ENCODE measurements at places on chromosomes 6 and 20.

DNA sequence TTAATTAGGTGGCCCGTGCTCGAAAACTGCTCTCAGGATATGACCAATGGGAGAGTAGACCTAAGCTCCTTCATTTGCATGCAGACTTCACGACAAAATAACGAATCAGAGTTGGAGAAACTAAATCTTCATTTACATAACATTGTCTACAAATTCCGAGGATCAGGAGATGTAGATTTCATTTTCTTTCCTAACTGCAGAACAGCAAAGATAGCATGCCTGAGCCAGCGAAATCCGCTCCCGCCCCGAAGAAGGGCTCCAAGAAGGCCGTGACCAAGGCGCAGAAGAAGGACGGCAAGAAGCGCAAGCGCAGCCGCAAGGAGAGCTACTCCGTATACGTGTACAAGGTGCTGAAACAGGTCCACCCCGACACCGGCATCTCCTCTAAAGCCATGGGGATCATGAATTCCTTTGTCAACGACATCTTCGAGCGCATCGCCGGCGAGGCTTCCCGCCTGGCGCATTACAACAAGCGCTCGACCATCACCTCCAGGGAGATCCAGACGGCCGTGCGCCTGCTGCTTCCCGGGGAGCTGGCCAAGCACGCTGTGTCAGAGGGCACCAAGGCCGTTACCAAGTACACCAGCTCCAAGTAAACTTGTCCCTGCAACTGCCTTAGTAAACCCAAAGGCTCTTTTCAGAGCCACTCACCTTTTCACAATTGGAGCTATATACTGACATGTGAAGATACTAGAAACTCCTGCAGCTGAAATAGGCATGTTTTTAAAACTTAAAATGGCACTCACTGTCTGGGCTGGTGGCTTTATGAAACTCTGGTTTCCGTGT, 96.5 kb downstream of the HFE start:
- DNase-seq = peak; percentile 22

DNA sequence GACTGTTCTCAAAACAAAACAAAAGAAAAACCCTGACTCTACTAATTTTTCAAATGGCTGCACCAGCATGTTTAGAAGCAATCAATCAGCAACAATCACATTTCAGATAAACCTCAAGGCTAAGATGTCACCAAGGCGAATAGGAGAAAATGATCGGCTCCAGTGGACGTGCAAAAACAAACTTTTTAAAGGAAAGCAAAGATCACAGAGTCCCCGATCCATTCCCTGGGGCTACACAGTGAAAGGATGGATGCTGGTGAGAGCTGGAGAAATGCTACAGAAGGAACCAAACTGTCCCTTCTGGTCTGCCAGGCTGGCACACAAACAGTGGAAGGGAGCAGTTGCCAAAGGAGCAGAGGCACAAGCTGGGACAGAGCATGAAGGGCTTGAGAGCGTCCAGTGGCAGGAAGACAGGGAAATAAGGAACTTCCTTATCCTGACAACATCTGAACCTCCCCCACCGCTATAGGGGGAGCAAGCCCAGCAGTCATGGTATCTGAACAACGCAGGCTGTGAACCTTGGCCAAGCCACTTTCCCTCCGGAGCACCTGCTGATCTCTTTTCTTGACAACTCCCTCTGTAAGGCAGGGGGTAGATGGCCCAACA, 73.7 kb upstream of the HIVEP1 start:
- no peak for DNase-seq

GRCh38 chr20:63835021-63835858, 4.2 kb upstream of the ZBTB46 start:
- peak; percentile 54 for DNase-seq

DNA sequence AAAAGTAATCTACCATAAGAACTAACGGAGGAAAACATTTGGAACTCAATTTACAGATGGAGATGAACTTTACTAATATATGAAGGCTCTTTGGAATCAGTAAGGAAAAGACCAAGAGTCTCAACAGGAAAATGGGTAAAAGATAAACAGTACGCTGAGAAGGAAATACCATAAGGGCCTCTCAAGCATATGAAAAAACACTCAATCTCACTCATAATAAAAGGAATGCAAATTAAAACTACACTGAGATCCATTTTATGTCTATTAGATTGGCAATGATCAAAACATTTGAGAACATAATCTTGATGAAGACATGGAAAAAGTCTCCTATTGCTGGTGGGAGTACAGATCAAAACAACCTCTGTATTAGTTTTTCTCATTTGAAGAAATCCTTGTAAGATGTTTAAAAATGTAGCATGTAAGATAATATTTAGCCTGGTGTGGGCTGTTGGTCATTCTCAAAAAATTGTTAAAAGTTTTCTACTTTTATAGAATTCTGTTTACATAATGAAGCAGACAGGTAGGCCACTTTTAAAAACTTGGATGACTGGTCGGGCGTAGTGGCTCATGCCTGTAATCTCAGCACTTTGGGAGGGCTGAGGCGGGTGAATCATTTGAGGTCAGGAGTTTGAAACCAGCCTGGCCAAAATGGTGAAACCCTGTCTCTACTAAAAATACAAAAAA, 14.5 kb downstream of the REV3L start:
- no peak for DNase-seq

DNA sequence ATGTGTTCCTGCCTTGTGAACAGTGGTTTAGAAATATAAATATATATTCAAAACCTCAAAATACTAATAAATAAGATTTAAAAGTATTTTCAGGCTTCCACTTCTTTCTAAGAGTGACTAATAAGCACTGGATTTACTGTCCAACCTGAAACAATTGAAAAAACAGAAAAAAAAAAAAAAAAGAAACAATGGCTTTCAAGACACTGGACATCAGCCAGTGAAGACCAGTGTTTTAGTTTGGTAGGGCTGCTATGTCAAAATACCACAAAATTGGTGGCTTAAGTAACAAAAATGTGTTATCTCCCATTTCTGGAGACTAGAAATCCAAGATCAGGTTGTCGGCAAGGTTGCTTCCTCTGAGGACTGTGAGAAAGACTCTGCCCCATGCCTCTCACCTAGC, 101.4 kb upstream of the PDE7B start:
- no peak for DNase-seq

GRCh38 chr6:128493877-128494276, 26.5 kb downstream of the PTPRK start:
- DNase-seq = no peak

DNA sequence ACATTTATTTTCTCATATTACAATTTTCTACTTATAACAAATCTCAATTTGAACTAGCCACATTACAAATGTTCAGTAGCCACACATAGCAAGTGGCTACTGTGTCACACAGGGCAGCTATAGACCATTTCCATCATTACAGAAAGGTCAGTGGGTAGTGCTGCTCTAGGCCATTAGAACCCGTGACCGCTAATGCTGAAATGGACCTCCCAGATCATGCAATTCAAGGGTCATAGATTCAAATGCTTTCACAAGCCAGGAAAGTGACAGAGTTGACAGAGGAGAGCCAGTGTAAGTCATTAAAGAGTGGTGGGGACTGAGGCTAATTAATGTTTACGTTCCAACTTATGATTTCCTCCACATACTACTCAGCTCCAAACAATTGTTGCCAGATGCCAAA, 3.5 kb upstream of the OCSTAMP start:
- DNase-seq = no peak

DNA sequence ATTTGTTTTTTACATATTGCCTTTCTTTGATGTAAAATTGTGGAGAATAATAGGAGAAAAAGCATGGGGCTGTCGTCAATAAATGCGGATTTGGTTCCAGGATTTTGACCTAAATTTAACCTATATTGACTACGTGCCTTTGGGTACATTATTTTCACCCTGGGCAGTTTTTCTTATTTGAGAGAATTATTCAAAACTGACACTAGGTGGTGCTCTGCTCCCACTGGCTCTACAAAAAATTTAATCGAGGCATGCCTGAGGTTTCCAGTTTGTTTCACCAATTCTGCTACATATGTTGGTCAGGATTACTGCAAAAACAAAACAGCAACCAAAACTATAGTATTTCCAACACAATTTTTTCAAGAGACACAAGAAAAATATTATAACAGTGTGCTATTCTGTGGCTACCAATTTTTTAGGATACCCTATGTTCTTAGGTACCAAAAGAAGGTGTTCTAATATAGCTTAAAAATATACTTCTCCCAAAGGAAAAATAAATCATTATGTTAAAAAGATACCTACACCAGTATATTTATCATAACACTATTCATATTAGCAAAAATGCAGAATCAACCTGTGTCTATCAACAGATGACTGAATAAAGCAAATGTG, 48.6 kb upstream of the FABP7 start:
- DNase-seq = no peak

DNA sequence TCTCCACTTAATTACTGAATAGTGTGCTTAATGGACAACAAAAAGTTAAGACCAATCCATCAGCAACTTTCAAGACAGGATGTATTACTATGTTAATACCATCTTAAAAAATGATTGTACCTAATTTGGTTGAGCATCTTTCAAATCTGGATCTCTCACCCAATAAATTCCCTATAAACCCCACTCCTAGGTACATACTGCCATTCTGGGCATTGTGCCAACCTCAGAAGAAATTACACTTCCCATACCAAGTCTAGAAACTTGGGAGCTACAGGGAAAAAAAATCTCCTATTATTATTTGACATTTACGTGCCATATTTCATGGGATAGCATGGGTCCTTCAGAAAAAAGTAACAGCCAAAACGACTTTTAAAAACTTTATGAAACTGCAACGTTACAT, 5.1 kb downstream of the SYNCRIP start:
- DNase-seq = no peak

- DNase-seq = no peak
Measured at GRCh38 chr6:163333701-163334663, 80.5 kb upstream of the QKI start.

DNA sequence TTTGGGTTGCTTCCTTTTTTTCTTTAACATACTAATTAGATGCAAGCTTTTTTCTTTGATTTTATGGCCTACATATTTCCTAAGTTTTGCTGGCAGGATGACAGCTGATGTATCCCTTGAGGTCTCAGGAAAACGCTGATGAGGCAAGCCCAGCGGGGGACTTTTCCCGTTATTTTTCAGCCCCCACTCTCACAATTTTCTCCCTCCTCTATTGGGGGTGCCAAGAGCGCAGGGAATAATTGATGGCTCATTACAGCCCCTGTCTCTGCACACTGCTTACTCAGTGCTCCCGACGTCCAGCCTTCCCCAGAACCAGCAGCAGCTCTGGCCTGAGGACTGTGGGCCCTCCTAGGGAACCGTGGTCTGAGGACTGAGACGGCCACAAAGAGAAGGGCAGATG, 38.6 kb upstream of the VSTM2L start:
- no peak for DNase-seq

DNA sequence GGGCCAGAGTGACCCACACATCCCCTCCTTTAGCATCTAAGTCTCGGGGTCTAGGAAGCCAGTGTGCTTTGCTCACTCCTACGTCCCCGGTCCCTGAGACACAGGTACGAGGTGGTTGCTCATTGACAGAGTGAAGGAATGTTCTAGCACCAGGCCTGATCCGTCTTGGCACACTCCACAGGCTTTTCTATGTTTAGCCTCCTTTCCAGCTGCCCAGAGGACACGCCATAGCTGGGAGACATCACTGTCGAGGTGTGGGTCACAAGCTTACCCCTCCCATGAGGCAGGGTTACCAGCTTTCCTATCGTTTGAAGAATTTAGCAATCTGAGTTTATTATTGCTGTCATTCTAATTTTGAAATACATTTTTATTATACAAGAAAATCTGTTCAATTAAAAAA, 30.4 kb upstream of the IER3 start:
- DNase-seq = no peak

- DNase-seq = no peak
Measured at GRCh38 chr6:11536795-11537194, 754 bp upstream of the TMEM170B start.

- no peak for DNase-seq
Measured at GRCh38 chr20:52340036-52340634, 148.6 kb upstream of the ZFP64 start.

DNA sequence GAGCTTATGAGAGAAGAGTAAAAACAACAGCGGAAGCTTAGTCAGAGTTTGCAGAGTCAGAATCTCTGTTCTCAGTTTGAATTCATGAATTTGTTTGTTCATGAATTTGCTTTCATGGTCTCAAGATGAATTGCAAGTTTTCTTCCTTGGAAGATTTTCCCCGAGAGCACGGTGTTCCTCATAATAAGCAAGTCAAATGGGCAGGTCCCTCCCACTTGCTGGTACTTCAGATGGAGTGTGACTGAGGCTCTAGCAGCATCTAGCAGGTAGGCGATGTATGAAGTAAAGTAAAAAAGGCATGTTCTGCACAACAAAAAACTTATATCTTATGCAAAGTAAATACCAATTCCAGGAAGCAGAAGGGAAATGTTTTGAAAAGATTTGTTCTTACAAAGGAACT, 15.5 kb upstream of the MLIP start:
- DNase-seq = no peak

DNA sequence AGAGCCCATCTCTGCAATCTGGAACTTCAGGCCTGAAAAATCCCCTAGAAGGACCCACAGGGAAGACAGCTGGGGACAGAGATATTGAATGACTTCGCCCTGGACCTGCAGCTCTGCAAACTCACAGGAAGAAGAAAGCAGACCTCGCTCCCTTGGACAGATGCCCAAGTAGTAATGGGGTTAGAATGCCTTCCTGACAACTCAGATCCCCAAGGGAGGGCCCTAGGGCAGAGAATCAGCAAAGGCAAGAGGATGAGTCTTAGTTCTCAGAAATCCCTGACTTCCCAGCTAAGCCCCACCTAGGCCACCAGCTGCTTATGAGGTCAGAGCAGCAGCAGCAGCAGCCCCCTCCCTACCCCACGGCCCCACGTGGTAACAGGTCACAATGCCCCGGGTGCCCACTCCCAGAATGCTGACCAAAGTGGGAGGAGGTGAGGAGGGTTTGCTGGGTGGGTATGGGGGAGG, at the start of gene C20orf141:
Gene C20orf141, plus strand, starts transcription at position 401 of the 465 bp plus-strand sequence. CDS start 198 bp downstream, outside the sequence.
- no peak for DNase-seq

- DNase-seq = no peak
Measured at GRCh38 chr6:150549674-150550101, 50.0 kb upstream of the PLEKHG1 start.

DNA sequence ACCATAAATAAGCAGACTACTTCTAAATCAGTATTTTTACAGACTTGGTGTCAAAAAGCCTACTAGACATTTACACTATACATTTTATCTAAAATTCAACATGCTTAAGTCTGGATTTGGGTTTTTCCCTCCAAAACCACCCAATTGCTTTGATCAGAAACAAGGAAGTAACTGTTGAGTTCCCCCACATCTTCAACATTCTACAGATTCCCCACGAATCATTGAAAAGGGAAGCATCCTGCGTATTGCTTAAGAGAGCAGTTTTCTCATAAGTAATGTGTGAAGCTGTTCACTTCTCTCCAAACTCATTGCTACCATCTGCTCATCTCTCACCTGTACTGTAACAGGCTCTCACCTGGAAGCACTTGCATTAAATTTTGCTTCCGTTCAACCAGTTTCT, 36.4 kb upstream of the RNF144B start:
- no peak for DNase-seq

GRCh38 chr6:34603707-34604106, 47.6 kb upstream of the SPDEF start:
- DNase-seq = no peak

Measured in amygdala (tissue), 56 donors.